SJSA1 (cell line): ENCODE measurements at places on chromosomes 11 and 22.

GRCh38 chr11:70270104-70270876, at the start of gene PPFIA1:
PPFIA1 (plus strand) TSS chr11:70270690; CDS start chr11:70272173, 1,483 bp downstream.
- peak; percentile 99 for DNase-seq

DNA sequence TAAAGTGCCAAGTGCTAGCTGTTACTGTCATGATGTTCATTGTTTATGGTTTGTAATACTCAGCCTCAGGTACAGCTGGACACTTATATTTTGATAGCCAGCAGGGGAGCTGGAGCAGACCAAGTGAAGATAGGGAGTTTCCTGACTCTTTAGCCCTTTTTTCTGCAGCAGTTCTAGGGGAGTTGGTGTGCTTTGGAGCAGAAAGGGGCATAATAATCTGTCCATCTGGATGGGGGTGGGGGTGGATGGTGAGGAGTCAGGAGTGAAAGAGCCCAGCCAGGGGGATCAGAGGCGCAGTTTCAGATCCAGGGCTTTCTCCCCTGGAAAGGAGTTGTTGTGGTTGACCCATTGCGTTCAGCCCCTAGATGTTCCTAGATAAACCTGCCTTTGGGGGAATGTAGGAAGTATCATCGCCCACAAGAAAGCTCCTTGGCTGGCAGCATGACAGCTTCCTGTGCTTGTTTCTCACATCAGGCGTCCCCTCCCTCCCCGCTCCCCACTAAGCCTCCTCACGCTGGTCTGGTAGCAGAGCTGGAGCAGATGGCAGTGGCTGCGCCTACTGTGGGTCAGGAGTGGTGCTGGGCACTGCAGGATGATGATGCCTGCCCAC, 41.9 kb downstream of the MED15 start:
- DNase-seq = no peak

DNA sequence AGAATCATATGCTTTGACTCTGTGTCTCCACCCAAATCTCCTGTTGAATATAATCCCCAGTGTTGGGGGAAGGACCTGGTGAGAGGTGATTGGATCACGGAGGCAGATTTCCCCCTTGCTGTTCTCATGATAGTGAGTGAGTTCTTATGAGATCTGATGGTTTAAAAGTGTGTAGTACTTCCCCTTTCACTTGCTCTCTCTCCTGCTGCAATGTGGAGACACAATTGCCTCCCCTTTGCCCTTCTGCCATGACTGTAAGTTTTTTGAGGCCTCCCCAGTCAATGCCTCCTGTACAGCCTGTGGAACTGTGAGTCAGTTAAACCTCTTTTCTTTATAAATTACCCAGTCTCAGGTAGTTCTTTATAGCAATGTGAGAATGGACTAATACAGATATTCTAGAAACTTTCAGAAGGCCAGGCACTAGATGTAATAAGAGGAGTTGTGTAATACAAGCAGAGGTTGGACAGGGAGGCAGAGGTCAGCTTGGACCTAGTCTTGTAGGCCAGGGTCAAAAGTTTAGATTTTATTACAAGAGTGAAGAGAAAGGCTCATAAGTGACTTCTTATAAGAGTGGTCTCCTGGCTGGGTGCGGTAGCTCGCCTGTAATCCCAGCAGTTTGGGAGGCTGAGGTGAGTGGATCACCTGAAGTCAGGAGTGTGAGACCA, 9.3 kb upstream of the SERPING1 start:
- no peak for DNase-seq

DNA sequence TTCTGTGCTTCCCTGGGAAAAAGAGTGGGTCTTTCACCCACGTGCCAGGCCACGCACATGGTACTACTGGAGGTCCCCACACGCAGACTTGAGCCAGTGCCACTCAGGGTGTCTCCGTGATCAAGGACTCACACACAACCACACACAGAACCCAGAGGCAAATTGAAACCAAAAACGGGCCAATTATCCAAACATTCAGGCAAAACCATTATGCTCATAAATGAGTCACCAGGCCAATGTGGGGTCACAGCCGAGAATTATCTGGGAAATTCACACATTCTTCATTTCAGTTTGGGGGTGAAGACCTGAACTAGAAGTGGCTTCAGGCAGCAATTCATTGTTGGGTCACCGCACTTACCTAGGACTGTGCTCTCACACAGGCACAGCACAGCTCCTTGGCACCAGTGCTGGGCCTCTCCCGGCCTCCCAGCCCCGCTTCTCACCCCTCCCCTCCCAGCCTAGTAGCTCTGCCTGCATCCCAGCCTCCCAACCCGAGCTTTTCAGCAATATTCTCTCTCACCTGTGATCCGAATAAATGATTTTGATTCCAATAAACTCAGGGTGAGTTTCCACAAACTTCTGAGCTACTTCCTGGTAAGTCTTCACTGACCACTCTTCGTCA, 28.0 kb downstream of the ADA2 start:
- peak; percentile 61 for DNase-seq

- no peak for DNase-seq
These were observed 109.3 kb upstream of the TBCEL start for GRCh38 chr11:120914601-120915000.

GRCh38 chr11:32466279-32466915, 31.1 kb upstream of the WT1 start:
- DNase-seq = no peak

DNA sequence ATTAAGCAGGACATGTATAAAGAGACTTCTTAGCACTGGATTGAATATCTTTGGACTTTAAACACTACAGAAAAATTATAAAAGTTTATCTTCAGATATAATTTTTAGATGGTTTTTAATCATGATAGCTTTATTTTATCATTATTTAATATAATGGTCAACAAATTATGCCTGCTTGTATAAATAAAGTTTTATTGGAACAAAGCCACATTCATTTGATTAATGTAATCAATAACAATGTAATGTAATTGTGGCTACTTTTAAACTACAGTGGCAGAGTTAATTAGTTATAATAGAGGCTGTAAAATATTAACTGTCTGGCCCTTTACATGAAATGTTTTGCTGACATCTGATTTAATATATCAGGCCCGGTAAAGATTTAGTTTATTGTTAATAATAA, 70.0 kb downstream of the STIM1 start:
- no peak for DNase-seq

DNA sequence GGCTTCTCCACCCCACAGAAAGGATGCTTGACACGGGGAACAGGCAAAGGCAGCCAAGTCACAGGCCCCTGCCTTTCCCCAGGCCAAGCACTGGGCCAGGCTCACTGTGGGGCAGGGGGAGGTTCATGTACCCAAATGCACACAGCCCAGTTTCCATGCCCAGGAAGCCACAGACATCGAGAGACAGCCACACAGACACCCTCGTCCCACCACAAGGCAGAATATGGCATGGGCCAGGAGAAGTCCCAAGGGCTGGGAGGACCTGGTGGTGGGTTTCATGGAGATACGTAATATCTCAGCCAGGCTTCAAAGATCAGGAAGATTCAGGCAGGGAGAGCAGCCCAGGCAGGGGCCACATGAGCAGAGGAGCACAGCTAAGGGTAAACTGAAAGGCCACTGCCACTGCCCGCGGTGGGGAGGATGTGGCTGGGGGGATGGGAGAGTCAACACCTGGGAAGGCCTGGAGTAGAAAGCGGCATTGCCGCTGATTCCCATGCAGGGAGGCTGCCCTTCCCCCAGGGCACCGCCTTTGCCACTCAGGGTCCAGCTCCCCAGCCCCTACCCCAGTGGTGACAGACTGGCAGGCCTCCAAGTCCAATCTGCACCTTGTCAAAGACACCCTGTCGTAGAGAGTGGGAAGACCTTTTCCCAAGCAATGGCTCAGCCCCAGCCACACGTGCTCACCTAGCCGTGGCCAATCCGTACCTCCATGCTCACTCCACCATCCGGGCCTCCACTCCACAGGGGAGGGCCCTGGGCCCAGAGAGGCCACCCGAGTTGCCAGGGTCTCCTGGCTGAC, 2.4 kb upstream of the MFNG start:
- no peak for DNase-seq

DNA sequence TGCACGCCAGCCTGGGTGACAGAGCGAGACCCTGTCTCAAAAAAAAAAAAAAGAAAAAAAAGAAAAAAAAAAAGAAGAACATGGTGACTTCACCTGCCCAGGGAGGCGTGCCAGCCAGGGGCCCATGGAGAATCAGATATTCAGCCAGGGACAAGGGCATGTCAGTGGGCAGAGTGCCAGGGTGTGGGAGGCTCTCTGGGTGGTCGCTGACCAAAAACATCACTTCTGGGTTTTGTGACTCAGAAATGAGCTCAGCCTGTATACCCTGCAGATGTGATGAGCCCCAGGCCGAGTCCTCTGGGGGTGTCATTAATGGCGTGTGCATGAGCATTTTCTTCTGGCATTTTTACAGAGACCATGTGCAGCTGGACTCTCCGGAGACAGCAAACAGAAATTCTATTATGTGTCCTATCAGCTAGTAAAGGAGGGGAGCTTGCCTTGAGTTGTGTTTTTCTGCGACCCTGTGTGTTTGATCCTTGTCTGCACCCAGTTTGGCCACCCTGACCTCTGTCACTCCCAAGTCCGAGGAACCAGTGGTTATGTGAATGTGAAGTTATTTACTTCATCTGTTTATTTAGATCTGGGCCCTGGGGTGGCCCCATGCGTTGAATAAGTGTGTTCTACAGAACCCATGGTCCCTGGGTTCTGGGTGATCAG, 53.6 kb downstream of the BCR start:
- DNase-seq = peak; percentile 97

- DNase-seq = no peak
These were observed 146.9 kb downstream of the TRIM29 start for GRCh38 chr11:119991022-119991404.

DNA sequence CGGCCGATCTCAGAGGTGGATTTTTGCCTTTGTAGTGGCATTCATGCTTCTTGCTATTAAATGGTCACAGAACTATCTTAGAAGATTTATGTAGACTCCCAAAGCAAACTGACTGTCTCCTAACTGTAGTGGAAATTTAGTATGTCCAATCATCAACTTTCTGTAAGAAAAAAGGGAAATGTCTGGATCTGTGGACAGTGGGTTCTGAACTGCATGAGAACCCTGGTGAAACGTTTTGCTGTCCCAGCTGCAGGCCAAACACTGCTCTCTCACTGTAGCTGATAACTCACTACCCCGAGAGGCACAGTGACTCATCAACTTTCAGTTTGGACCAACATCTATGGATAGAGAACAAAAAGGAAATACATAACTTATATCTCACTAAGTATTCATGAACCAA, 387.1 kb downstream of the SOX6 start:
- peak; percentile 84 for DNase-seq

GRCh38 chr22:39279170-39279850, 34.5 kb upstream of the PDGFB start:
- DNase-seq = no peak

DNA sequence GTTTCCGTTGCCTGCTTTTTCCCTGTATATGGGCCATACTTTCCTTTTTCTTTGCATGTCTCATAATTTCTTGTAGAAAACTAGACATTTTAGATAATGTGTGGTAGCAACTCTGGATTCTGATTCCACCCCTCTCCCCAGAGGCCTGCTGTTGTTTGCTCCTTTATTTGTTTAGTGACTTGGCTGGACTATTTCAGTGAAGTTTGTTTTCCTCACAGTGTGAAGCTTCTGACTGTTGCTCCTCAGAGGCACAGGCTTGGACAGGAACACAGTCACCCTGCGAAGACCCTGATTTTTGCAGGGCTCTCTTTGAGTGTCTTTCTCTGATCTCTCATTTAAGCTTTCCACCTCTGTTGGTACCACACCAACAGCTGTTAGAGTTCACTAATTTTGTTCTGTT, 72.5 kb downstream of the SWAP70 start:
- DNase-seq = no peak

DNA sequence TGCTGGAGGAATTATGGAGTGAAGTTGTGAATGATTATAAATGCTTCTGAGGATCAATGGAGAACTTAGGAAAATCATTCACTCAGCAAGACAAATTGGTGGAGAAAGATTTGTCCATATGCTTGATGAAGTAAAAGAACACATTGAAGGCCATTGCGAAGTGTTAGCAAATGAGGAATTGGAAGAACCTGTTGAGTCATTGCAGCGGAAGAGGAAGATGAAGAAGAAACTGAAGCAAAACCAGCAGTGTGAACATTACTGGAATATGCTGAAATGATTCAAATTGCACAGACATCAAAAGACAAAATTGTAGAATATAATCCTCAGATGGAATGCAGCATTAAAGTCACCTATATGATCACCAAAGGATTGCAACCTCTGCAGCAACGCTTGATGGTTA, 168.1 kb downstream of the ADAMTS15 start:
- no peak for DNase-seq

GRCh38 chr11:94635072-94635471, 67.9 kb downstream of the PIWIL4 start:
- no peak for DNase-seq

DNA sequence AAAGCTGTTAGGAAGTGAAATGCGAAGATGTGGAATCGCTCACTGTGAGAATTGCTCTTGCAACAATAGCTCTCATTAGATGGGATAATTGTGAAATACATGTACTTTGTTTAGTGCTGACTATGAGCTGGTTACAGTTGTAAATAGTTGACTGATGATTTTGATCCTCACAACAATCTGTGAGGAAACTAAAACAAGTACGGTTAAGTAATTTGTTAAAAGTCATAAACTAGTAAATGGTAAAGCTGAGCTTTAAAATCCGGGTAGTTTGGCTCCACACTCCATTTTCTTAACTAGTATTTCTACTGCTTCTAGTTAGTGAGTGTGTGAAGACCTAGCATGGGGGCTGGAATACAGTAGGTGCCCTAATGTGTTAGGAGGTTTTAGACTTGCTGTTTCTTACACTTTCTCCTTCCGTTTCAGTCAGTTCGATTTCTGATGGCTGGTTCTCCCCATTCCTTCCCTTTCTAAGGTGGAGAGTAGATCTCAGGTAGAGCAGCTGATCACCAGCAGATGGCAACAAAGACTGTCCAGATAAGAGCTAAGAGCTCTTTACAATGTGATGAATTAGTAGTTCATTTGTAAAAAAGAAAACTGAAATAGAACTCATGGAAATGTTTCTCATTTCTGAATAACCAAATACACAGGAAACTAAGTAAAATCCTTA, 16.3 kb upstream of the CYP2R1 start:
- no peak for DNase-seq

GRCh38 chr11:24134879-24135589, 361.8 kb upstream of the LUZP2 start:
- no peak for DNase-seq

DNA sequence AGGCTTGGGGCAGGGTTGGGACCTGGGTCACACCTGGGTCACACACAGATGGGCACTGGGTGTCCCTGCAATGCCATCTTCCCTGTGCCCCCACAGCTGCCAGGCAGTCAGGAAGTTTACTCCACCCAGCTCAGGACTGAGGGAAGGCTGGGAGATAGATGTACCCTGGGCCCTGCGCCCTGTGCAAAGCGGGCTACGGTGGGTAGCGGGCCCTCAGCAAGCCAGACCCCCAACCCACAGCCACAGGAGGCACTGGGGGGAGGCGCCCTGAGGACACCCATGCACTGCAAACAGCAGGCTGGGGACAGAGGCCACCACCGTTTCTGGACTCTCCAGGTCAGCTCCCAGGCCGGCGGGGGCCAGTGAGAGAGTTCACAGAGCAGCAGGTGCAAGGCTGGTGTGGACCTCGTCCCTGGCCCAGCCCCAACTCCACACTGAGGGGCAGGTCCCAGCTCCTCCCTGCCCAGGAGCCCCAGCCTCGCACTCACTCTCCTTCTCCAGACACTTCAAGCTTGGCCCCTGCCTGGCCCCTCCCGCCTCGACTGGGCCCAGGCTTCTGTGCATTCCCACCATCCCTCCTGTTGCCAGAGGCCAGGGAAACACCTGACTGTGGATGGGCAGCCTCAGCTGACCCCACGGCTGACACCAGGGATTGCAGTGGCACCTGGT, 4.9 kb downstream of the DUSP8 start:
- DNase-seq = no peak
